Pulmonary artery endothelial cell (primary cell): ENCODE measurements at places on chromosomes 3 and 15. TPM values are rescaled to one million over a fixed set of nuclear protein-coding genes. Genes with fewer than 3 reads are reported as not detected.

Gene ARID3B
- 1.5 and 2.4 TPM in 2 replicates for total RNA-seq

Gene SV2B
- not detected in 2 replicates for total RNA-seq

Gene CCDC13
- total RNA-seq: 0.07 and 0.33 TPM in 2 replicates

GRCh38 chr3:64870876-64871646 is 183.3 kb upstream of the ADAMTS9 start:
- DNase-seq: no peak

Gene CSTA
- not detected in 2 replicates for total RNA-seq

- no peak for DNase-seq
Measured at GRCh38 chr3:162629372-162629771, 1132.8 kb downstream of the OTOL1 start.

Gene HRG
- total RNA-seq: not detected in 2 replicates

GRCh38 chr3:149736175-149736952 is 15.9 kb downstream of the COMMD2 start:
- no peak for DNase-seq

DNA sequence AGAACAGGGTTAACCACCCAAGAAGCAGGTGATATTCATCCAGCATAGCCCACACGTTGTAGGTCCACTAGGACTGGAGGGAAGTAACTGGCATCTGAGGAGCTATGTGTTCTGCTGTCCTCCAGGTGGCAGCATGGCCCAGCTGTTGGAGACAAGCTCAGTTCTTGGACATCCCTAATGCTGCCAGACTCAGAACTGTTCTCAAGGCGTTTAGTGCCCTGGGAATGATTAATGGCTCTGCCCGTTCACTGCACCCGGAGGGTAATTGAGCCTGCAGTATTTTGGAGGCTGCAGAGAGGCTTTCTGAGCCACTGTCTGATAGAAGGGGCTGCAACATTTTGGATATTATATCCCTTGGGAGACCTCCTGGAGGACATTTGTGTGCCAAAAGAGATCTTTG is 521.3 kb upstream of the SEMA6D start:
- peak; percentile 75 for DNase-seq
